GM12878 (cell line): ENCODE measurements at places on chromosomes 1 and 21. TPM values are rescaled to one million over a fixed set of nuclear protein-coding genes. Genes with fewer than 3 reads are reported as not detected.

- no peaks in the 10 kb centered on the region for H3K4me1 ChIP-seq
- DNase-seq: no peak
- no peak overlapping the region for H3K27ac ChIP-seq
Measured at GRCh38 chr1:2343023-2343935, 48.1 kb downstream of the MORN1 start.

GRCh38 chr1:3471356-3472087, 17.1 kb downstream of the ARHGEF16 start:
- no peaks in the 10 kb centered on the region for H3K4me1 ChIP-seq
- no peak overlapping the region for H3K4me3 ChIP-seq
- H3K36me3 ChIP-seq: no peaks in the 10 kb centered on the region
- no peak overlapping the region for H3K27ac ChIP-seq
- H3K27me3 ChIP-seq: no peaks in the 10 kb centered on the region
- DNase-seq: no peak

- no peak for DNase-seq
- no peak overlapping the region for H3K4me3 ChIP-seq
- 0 out of 2 replicates have a peak, but pooled peaks cover 4% of the 10 kb centered on the region for H3K4me1 ChIP-seq
- no peaks in the 10 kb centered on the region for H3K36me3 ChIP-seq
- H3K27ac ChIP-seq: no peak overlapping the region
Measured at GRCh38 chr1:59560807-59561450, 253.8 kb upstream of the HOOK1 start.

DNA sequence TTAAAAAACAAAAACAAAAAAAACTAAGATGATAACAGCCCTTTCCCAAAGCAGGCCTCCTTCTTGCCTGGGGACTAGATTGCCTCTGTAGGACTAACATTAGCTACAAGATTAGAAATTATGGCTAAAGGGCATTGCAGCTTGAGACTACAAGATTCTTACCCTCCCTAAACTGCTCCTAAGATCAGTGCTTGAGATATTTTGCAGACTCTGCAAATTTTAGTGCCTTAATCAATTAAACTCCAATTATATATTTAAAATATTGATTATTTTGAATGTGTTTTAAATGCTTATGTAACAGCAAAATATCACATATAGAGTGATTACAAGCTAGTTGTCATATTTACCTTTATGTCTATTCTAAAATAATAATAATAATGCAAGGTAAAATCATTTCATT, 47.4 kb upstream of the SLC5A9 start:
- H3K4me1 ChIP-seq: no peaks in the 10 kb centered on the region
- no peaks in the 10 kb centered on the region for H3K36me3 ChIP-seq
- H3K27ac ChIP-seq: no peak overlapping the region
- no peaks in the 10 kb centered on the region for H3K27me3 ChIP-seq
- DNase-seq: no peak

- H3K36me3 ChIP-seq: no peaks in the 10 kb centered on the region
- no peak for DNase-seq
- no peak overlapping the region for H3K27ac ChIP-seq
- H3K27me3 ChIP-seq: no peaks in the 10 kb centered on the region
- no peak overlapping the region for H3K4me3 ChIP-seq
Measured at GRCh38 chr1:24007079-24007478, 27.0 kb upstream of the SRSF10 start.

GRCh38 chr1:96144636-96145035, 576.9 kb upstream of the PTBP2 start:
- no peaks in the 10 kb centered on the region for H3K4me1 ChIP-seq
- no peak overlapping the region for H3K27ac ChIP-seq
- no peaks in the 10 kb centered on the region for H3K36me3 ChIP-seq
- H3K27me3 ChIP-seq: no peaks in the 10 kb centered on the region

DNA sequence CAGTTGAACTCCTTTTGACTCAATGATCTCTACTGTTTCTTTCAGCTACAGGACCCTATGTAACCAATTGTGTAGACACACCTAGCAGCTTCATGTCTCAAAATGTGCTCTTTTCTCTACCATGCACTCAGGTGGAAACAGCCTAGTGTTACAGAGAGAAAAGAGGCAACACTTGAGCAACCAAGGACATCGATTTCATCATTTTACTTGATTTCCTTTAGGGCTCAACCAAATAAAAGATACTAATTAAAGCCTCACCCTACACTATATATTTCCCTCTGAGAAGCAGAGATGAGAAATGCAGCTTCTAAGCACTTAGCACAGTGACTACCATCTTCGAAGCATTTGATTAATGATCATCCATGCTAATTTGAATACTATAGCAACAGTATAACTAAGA, 55.1 kb downstream of the PTGER3 start:
- H3K36me3 ChIP-seq: no peaks in the 10 kb centered on the region
- H3K27ac ChIP-seq: no peak overlapping the region
- H3K4me3 ChIP-seq: no peak overlapping the region
- no peaks in the 10 kb centered on the region for H3K4me1 ChIP-seq
- H3K27me3 ChIP-seq: peaks cover 2% of the 10 kb centered on the region; the same call in 1 of the 2 replicates

DNA sequence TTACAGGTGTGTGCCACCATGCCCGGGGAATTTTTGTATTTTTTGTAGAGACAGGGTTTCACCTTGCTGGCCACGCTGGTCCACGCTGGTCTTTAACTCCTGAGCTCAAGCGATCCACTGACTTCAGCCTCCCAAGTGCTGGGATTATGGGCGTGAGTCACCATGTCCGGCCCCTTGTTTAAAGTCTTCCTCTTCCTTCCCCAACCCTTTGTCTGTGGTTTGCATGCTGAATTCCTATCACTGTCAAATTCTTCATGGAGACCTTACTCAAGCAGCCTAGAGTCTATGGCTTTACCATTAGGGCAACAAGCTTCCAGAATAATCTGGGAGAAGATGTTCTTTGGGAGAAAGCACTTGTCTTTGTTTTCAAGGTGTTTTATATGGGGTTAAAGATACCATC, 34.7 kb downstream of the B3GALT5 start:
- no peaks in the 10 kb centered on the region for H3K27me3 ChIP-seq
- no peak overlapping the region for H3K4me3 ChIP-seq
- H3K27ac ChIP-seq: no peak overlapping the region
- no peaks in the 10 kb centered on the region for H3K4me1 ChIP-seq
- no peak for DNase-seq

GRCh38 chr1:60137406-60137805, 63.8 kb upstream of the C1orf87 start:
- H3K4me3 ChIP-seq: no peak overlapping the region
- DNase-seq: no peak
- no peaks in the 10 kb centered on the region for H3K27me3 ChIP-seq
- no peaks in the 10 kb centered on the region for H3K4me1 ChIP-seq

DNA sequence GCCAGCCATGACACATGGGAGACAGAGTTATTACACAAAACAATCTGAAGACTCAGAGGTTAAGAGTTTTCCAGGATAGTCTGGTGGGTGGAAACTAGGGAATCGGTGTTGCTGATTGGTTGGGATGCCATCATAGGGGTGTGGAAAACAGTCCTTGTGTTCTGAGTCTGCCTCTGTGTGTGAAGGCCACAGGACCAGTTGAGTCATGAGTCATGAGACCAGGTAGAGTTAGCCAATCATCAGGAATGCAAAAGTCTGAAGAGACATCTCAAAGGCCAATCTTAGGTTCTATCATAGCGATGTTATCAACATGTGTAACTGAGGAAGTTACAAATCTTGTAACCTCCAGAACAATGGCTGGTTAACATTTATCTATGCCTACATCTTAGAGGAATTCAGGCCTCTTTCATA, 49.7 kb upstream of the NEK7 start:
- no peaks in the 10 kb centered on the region for H3K36me3 ChIP-seq
- no peak overlapping the region for H3K27ac ChIP-seq
- no peaks in the 10 kb centered on the region for H3K4me1 ChIP-seq

- H3K27ac ChIP-seq: no peak overlapping the region
- H3K27me3 ChIP-seq: no peaks in the 10 kb centered on the region; the same call in 1 of the 2 replicates
- DNase-seq: no peak
- no peak overlapping the region for H3K4me3 ChIP-seq
- no peaks in the 10 kb centered on the region for H3K4me1 ChIP-seq
Measured at GRCh38 chr1:6958407-6959030, 173.3 kb downstream of the CAMTA1 start.

GRCh38 chr1:160741092-160741501, 2.0 kb downstream of the SLAMF7 start:
- no peaks in the 10 kb centered on the region for H3K27me3 ChIP-seq
- no peak for DNase-seq
- peaks cover 2% of the 10 kb centered on the region for H3K36me3 ChIP-seq
- H3K4me3 ChIP-seq: peak overlapping the region; percentile 99
- H3K27ac ChIP-seq: peak overlapping the region; percentile 78
- peaks cover 44% of the 10 kb centered on the region for H3K4me1 ChIP-seq

GRCh38 chr21:37367703-37368540, 1.3 kb downstream of the DYRK1A start:
- H3K36me3 ChIP-seq: no peaks in the 10 kb centered on the region; the same call in 1 of the 2 replicates
- H3K4me3 ChIP-seq: peak overlapping the region; percentile 89
- peaks cover 13% of the 10 kb centered on the region; the same call in 1 of the 2 replicates for H3K4me1 ChIP-seq
- no peak for DNase-seq
- peak overlapping the region; percentile 97 for H3K27ac ChIP-seq

- H3K27ac ChIP-seq: peak overlapping the region; percentile 55; the same call in 1 of the 2 replicates
- H3K4me1 ChIP-seq: peaks cover 6% of the 10 kb centered on the region
- no peaks in the 10 kb centered on the region for H3K27me3 ChIP-seq
- H3K36me3 ChIP-seq: no peaks in the 10 kb centered on the region
Measured at GRCh38 chr21:14482165-14482564, 64.0 kb downstream of the SAMSN1 start.

- no peak overlapping the region for H3K4me3 ChIP-seq
- DNase-seq: no peak
- H3K4me1 ChIP-seq: no peaks in the 10 kb centered on the region
- H3K27ac ChIP-seq: no peak overlapping the region
Measured at GRCh38 chr1:216902669-216903381, 179.6 kb upstream of the ESRRG start.

DNA sequence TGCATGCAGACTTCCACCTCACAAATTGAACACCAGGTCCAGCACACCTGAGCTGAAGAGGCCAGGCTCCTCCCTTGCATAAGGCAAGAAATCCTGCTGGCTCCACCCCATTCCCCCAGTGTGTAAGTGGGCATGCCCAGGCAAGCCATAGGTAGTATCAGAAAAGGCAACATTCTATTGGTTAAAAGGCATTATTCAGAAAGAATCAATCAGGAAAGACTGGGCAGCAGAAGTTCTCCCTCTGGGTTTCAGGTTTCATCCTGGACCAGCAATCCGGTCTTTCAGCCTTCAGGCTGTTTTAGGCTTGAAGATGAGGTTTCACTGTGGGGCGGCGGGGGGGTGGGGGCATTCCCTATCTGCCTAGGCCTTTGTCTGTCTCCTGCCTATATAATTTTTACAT, 42.0 kb upstream of the LHX8 start:
- DNase-seq: no peak
- H3K27me3 ChIP-seq: no peaks in the 10 kb centered on the region
- no peak overlapping the region for H3K27ac ChIP-seq
- no peaks in the 10 kb centered on the region for H3K36me3 ChIP-seq
- no peaks in the 10 kb centered on the region for H3K4me1 ChIP-seq

- H3K4me3 ChIP-seq: no peak overlapping the region
- peak; percentile 20 for DNase-seq
- H3K27ac ChIP-seq: no peak overlapping the region
- no peaks in the 10 kb centered on the region for H3K27me3 ChIP-seq
Measured at GRCh38 chr1:150836129-150836773, 28.2 kb upstream of the CTSK start.

GRCh38 chr1:87194271-87194774, 134.4 kb upstream of the LMO4 start:
- no peaks in the 10 kb centered on the region for H3K36me3 ChIP-seq
- no peak overlapping the region for H3K27ac ChIP-seq
- no peak overlapping the region for H3K4me3 ChIP-seq
- 0 out of 2 replicates have a peak, but pooled peaks cover 3% of the 10 kb centered on the region for H3K27me3 ChIP-seq
- H3K4me1 ChIP-seq: no peaks in the 10 kb centered on the region

- H3K4me3 ChIP-seq: 0 out of 2 replicates have a peak overlapping the region, but pooled peaks have one; percentile 9
- peaks cover 34% of the 10 kb centered on the region for H3K4me1 ChIP-seq
- H3K27ac ChIP-seq: peak overlapping the region; percentile 63
- DNase-seq: peak; percentile 85
Measured at GRCh38 chr1:247407180-247407616, 8.8 kb upstream of the NLRP3 start.

- no peak for DNase-seq
- H3K36me3 ChIP-seq: no peaks in the 10 kb centered on the region
- H3K4me1 ChIP-seq: peaks cover 11% of the 10 kb centered on the region
- H3K27ac ChIP-seq: no peak overlapping the region
- H3K27me3 ChIP-seq: no peaks in the 10 kb centered on the region
Measured at GRCh38 chr1:229859026-229859425, 208.0 kb upstream of the GALNT2 start.

DNA sequence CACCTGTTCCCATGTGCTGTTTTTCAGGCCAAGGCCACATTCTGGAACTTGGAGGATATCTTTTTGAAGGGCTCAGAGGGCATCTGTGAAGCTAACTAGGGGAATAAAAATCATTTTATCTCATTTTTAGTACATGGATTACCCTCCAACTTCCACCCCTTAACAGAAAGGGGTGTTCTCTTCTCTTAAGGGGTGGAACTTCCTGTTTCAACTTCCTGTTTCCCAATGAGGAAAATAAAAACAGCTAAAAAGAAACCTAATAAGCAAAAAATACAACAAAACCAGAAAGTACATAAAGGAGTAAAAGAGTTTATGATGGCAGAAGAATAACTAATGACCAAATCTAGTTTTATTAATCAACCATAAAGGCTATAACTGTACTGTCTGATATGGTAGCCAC, 24.8 kb upstream of the SLC22A15 start:
- DNase-seq: no peak
- H3K4me3 ChIP-seq: no peak overlapping the region
- H3K36me3 ChIP-seq: no peaks in the 10 kb centered on the region
- H3K4me1 ChIP-seq: no peaks in the 10 kb centered on the region

- DNase-seq: no peak
- H3K4me1 ChIP-seq: peaks cover 38% of the 10 kb centered on the region
- H3K36me3 ChIP-seq: no peaks in the 10 kb centered on the region
- H3K4me3 ChIP-seq: no peak overlapping the region
Measured at GRCh38 chr1:107877092-107877491, 87.9 kb downstream of the VAV3 start.

GRCh38 chr1:180407051-180407450, 95.3 kb downstream of the ACBD6 start:
- H3K27ac ChIP-seq: no peak overlapping the region
- H3K27me3 ChIP-seq: no peaks in the 10 kb centered on the region
- DNase-seq: no peak
- no peak overlapping the region for H3K4me3 ChIP-seq
- no peaks in the 10 kb centered on the region for H3K36me3 ChIP-seq
- H3K4me1 ChIP-seq: no peaks in the 10 kb centered on the region

FAM110D gene
- not detected in 2 replicates for total RNA-seq

CD101 gene
- total RNA-seq: 3.1 and 4.5 TPM in 2 replicates

S100A5 gene
- 0.45 and 0.49 TPM in 2 replicates for total RNA-seq

CBS gene
- 4.2 and 4.8 TPM in 2 replicates for total RNA-seq

COL16A1 gene
- 3.7 and 3.9 TPM in 2 replicates for total RNA-seq

UFC1 gene
- 97.2 and 97.3 TPM in 2 replicates for total RNA-seq
